ENCODE measurements at places on chromosomes 11 and 22.

GRCh38 chr11:68503251-68503687 is 42.7 kb downstream of the PPP6R3 start:
- no peak for DNase-seq

DNA sequence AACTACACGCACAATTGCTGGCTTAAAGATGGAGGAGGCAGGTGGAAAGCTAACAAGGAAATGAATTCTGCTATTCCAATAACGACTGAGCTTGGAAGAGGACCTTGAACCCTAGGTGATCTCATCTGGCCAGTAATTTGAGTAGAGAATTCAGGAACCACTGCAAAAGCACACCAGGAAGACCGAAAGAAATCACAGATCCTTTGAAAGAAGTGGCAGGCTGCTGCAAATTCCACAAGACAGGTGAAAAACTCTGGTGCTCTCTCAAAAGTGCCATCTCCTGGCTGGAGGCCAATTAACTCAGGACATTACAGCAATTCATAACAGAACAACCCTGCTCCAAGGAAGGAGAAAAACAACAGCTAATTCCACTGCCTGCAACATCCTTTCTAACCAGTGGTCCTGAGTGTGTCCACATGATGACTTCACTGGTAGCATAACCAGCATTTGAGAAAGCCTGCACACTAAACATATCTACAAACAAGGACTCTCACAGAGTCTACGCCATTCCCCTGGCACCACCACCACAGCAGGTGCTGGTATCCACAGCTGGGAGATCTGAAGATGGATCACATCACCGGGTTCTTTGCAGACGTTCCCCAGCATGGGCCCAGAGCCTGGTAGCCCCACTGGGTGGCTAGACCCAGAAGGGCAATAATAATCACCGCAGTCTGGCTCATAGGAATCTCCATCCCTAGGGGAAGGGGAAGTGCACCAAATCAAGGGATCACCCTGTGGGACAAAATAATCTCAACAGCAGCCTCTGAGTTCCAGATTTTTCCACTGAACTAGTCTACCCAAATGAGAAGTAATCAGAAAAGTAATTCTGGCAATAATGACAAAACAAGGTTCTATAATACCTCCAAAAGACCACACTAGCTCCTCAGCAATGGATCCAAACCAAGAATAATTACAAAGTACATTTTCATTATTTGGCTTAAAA is 44.9 kb upstream of the CLTCL1 start:
- DNase-seq = peak; percentile 23

GRCh38 chr11:56380120-56380519 is 4.7 kb downstream of the OR8U1 start:
- no peak for DNase-seq

GRCh38 chr11:133790995-133791394 is 54.3 kb downstream of the SPATA19 start:
- no peak for DNase-seq

DNA sequence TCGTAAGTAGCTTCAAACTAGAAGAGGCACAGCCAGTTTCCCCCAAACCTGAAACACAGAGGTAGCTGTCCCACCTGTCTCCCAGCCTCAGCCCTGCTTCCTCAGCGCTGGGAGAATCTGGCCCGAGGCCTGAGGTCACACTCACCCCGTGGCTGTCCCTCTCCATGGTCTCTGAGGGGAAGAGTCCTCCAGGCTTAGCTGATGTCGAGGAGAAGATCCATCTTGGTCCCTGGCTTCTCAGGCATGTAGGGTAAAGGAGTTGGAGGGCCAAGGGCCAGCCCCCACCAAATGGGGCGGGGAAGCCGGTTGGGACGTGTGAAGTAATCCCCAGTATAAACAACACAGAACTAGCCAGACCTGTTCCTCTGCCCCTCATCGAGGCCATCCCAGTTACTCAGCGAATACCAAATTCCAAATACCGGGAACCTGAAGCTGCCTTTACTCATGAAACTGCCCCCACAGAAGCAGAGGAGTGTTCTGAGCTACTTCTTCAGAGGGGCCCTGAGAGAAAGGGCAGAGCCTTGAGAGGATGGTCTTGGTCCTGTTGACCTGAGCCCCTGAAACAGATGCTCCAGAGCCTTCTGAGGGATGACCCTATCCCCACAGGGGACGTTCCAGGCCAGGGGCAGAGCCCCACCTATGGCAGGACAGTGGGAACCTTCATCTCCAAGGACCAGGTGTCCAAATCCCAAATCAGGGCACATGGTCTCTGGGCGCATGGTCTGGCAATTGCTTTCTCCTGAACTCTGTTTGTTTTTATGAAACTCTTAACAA is at the start of gene TMPRSS13:
TMPRSS13 (minus strand) TSS at position 261 of the 774 bp plus-strand sequence; CDS start at position 166, 95 bp downstream.
- DNase-seq = no peak

- no peak for DNase-seq
Observed at GRCh38 chr22:43036282-43036829, 21.4 kb upstream of the PACSIN2 start.

DNA sequence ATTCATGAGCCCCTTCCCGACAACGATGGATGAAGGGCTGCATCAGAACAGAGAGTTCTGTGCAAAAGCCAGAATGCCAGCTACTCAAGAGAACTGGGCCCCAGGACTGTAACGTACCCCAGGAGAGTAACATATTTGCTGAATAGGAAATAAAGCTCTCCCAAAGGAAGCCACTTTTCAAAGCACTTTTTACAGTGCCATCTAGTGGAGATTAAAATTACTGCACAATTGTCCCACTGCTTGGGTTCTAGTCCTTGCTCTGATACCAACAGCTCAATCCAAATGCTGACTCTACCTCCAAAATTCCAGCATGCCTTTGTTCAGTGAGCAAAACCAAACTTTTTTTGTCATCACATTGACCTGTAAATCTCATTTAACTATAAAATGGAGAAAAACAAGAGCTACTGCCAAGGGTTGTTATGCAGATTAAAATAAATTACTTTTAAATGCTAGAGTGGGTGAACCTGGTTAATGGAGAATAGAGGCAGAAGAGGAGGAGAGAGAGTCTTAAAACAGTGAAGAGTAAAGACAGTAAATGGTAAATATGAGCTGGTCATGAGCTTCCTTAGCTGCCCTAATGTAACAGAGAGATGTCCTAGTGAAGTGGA is 87.6 kb upstream of the FSHB start:
- peak; percentile 13 for DNase-seq

DNA sequence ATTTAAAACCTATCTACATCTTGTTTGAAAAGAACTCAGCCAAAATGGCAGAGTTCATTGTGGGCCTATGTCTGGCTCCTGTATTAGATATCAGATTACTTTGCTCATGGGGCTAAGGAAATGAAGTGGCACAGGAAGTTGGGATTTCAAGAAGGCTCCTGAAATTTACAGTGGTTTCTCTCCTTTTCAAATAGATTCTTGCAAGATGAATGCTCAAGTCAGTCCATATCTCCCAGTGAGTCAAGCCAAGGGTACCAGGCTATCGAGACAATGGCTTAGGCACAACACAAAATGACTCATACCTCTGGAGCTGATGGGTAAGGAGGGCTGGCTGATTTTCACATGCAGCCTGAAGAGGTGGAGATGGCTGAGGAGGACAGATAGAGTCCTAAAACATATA is 24.1 kb upstream of the APOA1 start:
- no peak for DNase-seq

DNA sequence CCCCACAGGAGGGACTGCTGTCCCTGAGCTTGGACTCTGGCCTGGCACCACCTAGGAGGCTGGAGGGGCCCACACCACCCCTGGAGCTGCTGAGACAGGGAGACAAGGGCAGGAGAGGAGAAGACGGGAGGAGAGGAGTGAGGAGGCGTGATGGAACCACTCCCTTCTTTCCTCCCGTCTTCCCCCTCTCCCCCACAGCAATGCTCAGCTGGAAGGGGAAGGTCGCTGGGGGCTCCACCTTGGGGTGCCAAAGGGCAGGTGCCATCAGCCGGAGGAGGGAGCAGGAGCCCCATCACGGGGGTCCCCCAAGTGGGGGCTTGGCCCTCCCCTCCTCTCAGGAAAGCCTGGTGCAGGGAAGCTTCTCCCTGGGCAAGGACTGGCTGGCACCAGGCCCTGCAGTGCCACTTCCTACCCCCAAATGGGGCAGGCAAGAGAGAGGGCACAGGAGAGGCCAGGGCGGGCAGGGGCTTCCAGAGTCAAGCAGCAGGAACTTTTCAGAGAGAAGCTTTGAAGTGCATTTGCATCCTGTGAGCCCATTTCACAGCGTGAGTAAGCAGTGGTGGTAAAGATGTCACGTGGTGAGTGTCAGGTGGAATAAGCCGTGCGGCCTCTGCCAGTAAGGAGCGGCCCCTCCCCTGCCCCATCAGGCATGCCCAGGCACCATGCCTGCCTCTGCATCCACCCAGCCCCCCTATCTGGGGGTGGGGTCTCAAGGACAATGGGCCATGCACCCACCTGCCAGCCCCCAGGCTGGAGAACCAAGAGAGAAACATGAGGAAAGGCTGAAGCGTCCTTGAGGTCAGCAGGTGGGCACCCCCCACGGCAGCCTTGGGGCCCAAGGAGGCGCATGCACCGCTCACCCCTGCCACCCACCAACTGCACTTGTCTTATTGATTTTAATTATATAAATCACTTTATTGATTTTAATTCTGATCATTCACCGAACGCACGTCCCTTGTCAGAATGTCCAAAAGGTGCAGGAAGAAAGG is 4.9 kb downstream of the IGF2 start:
- DNase-seq = no peak

GRCh38 chr11:74444173-74444826 is 23.0 kb downstream of the KCNE3 start:
- no peak for DNase-seq

- no peak for DNase-seq
Observed at GRCh38 chr11:61068581-61068980, 33.7 kb upstream of the CD5 start.

- DNase-seq = no peak
Observed at GRCh38 chr11:14181121-14181520, 177.9 kb downstream of the RRAS2 start.

DNA sequence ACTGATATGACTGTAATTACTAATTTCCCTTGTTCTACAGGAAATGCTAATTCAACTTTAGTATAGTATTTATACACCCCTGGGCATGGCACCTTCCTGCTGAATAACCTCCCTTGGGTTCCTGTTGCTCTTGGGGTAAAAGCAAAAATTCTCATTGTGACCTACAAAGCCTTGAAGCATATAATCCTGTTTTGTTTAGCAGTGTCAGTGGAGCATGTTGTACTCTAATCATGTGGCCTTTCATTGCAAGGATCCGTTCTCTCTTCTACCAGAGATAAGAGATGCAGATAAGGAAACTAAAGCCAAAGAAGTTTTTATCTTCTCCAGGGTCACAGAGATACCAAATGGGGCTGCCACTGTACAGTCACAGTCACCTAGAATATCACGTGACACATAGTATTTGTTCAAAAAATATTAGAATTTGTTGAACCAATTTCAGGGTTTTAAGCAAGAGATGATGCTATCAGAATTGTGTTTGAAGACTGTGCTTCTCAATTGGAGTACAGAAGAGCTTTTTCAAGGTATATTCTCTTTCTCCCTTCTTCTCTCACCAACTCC is 25.1 kb downstream of the CSRP3 start:
- no peak for DNase-seq

- DNase-seq = no peak
Observed at GRCh38 chr11:17423533-17424310, 35.3 kb upstream of the KCNJ11 start.

DNA sequence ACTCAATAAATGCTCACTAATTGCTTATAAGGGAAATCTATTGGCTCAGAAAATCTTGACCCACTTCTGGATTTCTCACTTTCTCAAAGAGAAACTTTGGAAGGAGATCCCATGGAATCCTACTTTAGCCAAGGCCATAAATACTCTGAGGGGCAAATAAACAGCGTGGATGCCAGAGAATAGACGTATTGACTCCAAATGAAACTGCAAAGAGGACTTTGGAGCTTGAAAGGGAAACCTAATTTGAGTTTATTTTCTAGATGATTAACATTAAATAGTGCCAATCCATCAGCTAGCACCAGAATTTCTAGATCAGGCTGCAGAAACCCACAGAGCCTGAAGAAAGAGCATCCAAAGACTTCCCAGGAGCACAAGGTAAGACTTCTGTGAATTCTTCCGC is at the start of gene MS4A18:
MS4A18 (plus strand) TSS at position 301 of the 400 bp plus-strand sequence.
- DNase-seq = no peak

GRCh38 chr22:46007003-46007847 is 30.3 kb upstream of the WNT7B start:
- DNase-seq = no peak

GRCh38 chr22:44707752-44708151 is 5.7 kb downstream of the PRR5 start:
- no peak for DNase-seq

- no peak for DNase-seq
Observed at GRCh38 chr22:36324414-36324813, 63.4 kb downstream of the MYH9 start.

- no peak for DNase-seq
Observed at GRCh38 chr11:2898366-2899079, 12.9 kb upstream of the CDKN1C start.

GRCh38 chr11:96111308-96111707 is 187.4 kb upstream of the MTMR2 start:
- DNase-seq = no peak

DNA sequence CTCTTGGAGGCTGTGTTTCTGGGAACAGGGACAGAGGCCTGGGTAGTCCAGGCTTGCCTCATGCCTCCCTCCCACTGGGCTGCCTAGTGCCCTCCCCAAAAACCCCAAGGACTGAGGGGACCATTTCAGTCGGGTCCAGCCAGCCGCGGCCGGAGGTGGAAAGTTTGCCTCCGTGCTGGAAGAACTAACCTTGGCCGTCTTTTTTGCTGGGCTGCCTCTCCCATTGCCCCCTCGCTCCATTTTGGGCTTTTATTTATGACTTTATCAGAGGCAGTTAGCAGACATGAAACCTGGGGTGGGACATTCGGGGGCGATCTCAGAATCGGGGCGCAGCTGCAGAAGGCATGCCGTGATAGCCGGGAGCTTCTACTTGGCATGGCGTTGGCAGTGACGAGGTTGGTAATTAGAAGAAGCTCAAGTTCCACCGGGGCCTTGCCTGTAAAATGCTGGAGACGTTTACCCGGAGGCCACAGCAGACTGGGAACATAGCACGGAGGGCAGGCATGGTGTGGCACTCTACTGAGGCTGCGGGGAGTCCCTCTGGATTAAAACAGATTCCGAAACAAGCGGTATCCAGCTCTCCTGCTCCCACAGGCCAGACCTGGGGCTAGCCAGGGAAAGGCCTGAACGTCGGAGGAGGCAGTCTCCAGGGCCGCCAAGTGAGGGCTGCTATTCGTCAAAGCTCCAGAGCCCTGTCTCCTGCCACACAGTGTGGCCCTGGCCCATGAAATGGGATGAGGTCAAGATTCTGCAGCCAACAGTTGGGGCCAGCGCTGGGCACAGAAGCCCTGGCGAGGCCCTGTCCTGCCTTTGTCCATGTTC is 76.4 kb upstream of the PPARA start:
- no peak for DNase-seq

- no peak for DNase-seq
Observed at GRCh38 chr11:91978747-91979146, 245.9 kb upstream of the FAT3 start.

GRCh38 chr22:18095101-18095805 is 15.4 kb upstream of the TUBA8 start:
- DNase-seq = no peak
